ENCODE measurements at places on chromosomes 6 and 20.

GRCh38 chr6:122713138-122713537 lies 66.4 kb upstream of the FABP7 start:
- peak; percentile 95 for DNase-seq

- peak; percentile 81 for DNase-seq
Measured at GRCh38 chr6:27902335-27903314, 9.6 kb downstream of the OR2B2 start.

- DNase-seq: no peak
Measured at GRCh38 chr6:51467231-51467952, 620.0 kb downstream of the PKHD1 start.

DNA sequence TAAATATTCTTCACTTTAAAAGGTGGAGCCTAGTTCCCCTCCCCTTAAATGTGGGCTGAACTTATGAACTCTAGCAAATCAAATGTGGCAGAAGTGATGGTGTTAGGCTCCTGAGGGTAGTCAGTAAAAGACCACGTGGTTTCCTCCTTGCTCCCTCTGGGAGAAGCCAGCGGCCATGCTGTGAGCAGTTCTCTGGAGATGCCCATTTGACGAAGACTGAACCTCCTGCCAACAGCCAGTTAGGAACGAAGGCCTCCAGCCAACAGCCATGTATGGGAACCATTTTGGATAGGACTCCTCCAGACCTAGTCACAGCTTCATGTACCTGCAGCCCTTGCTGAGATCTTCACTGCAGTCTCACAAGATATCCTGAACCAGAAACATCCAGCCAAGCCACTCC lies 7.6 kb upstream of the MOCS1 start:
- no peak for DNase-seq

GRCh38 chr6:84508334-84508733 lies 256.1 kb downstream of the TBX18 start:
- no peak for DNase-seq

DNA sequence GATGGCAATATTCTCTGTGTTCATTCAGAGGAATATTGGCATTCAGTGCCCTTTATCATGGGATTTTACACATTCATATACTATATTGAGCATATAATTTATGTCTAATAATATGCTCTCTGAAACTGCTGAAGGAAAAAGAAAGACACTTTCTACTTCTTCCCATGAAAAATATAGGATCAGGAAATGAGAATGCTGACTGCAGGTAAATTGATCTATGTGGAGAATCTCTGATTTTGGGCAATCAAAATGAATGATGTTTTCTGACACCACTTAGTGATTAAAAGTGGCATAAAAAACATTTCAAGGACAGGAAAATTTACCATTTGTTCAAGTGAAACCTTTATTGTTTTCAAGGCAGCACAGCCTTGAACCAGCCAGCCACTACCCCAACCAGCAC lies 260.1 kb upstream of the STXBP5 start:
- no peak for DNase-seq

DNA sequence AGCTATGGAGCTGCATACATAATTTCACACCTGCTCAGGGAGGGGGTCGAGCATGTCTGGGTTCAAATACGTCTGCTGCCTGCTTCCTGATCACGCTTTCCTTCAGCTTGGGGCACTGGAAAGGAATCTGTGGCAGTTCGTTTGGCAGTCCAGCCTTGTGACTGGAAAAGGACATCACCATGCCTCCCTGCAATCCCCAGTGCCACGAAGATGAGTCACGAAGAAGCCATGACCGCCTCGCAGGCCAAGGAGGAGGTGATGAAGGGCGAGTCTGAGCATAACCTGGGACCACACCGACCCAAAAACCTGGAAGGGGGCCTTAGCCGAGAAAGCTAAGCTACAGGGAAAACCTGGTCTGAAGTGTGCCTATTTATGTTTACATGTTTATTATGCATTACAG lies 13.1 kb downstream of the JAG1 start:
- no peak for DNase-seq

DNA sequence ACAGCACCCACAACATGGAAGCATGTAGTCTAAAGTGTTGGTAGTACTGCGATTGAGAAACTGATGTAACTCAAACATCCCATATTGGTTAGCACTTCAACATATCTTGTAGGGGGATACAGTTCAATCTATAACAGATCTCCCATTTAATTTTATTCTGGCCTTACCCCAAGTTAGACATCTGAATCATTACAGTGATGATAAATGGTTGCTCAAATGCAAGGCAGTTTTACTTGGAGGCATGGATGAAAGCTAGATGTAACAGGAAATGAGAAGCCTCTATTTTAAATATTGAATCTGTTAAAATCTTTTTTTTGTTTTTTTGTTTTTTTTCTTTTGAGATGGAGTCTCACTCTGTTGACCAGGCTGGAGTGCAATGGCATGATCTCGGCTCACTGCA lies 44.2 kb upstream of the FAM50B start:
- DNase-seq: no peak

GRCh38 chr6:43954311-43955131 lies 172.7 kb downstream of the MRPL14 start:
- no peak for DNase-seq

DNA sequence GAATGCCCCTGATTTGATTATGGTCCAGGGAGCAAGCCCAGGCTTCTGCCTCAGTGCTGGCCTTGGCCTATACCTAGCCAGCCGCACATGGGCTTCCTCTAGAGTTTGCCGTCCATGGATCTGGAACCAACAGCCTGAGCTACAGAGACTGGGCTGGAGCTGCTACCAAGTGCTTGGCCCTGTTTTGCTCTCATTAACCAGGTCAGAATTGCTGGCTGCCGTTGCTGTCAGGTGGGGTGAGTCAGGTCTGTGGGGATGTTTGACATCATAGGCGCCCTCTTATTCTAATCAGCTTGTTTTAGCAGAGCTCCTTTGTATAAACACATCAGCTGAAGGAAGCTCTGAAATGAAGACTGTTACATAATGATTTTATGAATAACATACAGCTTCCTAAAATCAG lies 83.1 kb upstream of the PHACTR2 start:
- DNase-seq: no peak

DNA sequence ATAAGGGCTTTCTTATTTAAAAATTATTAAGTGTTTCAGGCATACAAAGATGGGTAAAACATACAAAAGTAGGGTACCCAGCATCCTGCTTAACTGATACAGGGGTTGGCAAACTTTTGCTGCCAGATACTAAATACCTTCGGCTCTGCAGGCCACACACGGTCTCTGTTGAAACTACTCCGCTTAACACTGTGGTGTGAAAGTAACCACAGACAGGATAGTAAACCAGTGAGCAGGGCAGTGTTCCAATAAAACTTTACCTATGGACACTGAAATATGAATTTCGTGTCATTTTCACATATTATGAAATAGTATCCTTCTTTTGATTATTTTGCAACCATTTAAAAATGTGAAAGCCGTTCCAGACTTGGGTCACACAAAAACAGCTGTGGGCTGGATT lies 92.4 kb downstream of the EYA2 start:
- peak; percentile 21 for DNase-seq

GRCh38 chr6:95142661-95143335 lies 434.5 kb upstream of the MANEA start:
- no peak for DNase-seq

DNA sequence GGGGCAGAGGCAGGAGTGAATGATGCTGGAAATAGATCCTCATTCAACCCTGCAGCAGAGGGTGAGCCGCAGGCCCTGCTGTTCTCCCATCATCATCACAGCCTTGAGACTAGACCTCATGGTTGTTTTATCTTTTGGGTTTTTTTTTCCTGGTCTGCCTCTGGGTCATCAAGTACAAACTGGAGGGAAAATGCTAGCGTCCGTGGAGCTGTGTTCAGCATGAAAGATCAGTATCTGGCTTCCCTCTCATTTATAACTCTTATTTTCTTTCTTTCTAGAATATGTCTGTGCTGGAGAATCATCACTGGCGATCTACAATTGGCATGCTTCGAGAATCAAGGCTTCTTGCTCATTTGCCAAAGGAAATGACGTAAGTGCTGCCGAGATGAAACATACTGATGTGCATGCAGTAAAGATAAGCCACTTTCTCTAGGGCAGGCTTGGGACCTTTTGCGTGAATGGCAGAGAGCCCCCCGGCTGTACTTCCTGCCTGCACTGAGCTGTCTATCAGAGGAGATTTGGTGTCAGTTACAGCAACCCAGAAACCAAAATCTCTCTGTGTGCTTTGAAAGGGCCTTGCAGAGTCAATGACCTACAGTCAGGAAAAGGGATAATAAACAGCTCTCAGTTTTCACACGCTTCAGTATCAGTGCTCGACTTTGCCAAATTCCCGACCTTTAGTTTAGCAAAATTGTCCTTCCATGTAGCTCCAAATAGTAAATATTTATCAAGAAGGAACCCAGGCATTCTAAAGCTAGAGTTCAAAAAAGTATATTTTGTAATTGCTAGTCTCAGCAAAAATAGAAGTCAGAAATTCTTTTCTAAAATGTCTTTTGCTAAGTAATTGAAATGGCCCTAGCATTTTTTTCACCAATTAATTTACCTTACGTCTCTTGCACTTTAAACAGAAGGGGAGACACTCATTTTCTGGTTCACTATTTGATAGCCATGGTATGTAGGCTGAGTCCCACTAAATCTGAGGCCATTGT lies 76.3 kb downstream of the MTFR2 start:
- DNase-seq: no peak

DNA sequence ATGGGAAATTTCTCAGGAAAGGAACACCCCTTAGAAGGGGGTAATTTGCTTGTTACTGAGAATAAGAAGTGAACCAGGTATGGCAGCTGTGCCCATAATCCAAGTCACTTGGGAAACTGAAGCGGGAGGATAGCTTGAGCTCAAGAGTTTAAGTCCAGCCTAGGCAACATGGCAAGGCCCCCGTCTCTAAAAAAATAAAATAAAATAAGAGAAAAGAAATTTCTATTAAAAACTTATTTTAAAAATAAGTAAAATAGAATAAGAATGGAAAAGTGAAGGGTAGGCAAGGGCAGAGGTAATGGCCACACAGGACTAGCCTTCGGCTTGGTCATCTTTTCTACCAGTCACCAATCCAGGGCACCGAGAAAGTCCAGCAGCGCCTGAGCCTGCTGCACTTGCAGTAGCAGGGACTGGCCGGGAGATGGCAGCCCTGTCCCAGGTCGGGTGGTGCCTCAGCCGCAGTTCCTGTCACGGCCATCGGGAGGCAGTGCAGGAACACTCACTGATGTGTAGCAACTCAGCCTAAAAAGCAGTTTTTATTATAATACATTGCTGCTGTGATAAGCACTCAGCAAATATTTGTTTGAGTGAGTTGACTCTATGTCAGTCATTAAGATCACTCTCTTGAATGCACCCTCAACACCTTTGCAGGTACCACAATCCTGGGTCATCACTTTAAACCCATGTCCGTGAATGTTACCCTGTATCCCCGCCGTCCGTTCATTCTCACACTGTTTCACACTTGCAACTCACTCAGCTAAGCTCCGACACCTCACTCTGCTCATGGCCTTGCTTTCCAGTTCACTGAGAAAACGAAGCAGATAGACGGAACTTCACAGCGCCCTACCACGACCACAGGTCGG lies 23.2 kb upstream of the GCM1 start:
- peak; percentile 68 for DNase-seq

- DNase-seq: no peak
Measured at GRCh38 chr6:112979830-112980229, 632.7 kb downstream of the RFPL4B start.

- peak; percentile 34 for DNase-seq
Measured at GRCh38 chr20:54219751-54220426, 12.0 kb downstream of the PFDN4 start.

DNA sequence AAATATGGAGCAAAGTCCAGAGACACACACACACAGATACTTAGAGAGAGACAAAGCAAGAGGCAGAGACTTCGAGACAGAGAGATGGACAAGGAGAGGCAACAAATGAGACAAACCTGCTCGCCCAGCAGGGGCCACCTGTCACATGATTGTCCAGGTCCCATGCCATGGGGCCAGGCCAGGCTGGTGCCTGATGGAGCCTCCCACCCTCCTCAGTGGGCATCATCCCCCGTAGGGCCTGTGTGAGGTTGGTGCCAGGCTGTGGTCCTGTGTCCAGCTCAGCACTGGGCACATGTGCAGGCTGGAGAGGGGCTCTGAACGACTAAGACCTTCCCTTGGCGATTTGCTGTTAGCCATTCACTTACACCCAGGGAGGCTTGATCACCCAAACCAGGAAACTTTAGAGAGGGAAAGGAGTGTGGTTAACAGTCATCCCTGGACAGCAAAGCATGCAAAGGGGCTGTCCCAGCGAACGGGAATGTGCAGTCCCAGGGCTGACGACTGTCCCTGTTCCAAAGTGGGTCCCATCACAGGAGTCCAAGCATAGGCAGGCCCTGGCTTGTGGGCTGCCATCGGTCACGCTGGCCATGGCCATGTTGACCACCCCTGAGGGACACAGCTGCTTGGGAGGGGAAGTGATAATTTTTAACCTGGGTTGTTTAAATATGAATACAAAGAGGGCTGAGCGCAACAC lies 38.4 kb upstream of the PHACTR3 start:
- DNase-seq: no peak

- peak; percentile 96 for DNase-seq
Measured at GRCh38 chr6:117498159-117498558, 15.7 kb downstream of the DCBLD1 start.
